Fibroblast of villous mesenchyme (primary cell): ENCODE measurements at places on chromosomes 3 and 15.

DNA sequence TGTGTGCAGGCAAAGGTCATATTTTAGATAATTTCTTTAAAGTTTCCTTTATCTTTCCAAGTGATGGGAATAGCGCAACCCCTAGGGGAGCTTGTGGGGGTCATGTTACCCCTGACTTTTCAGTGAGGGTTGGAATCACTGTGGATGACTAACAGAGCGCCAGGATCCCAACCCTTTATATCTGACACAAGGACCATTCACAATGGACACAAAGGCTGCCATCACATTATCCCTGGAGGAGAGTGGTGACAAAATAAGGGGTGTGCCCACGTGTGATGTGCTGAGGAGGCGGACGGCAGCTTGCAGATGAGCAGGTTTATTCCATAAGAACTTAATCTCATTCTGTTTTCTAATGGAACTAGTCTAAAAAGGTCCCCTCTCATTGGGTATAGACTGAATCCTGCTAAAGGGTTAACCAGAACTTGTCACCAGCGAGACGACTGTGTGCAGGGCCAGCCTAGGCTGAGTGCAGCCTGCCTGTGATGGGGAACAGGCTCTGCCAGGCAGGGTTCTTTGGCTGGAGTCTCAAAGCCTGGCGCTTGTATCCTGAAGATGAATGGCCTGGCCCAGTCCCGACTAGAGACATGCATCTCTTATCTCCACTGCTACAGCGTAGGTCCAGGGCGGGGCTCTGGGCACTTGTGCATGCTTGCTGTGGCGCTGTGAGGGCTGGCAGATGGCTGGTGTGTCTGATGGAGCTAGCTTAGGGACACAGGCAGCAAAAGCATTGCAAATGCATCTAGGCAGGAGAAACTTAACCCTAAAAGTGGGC, 50.2 kb downstream of the CHDH start:
- DNase-seq: no peak

DNA sequence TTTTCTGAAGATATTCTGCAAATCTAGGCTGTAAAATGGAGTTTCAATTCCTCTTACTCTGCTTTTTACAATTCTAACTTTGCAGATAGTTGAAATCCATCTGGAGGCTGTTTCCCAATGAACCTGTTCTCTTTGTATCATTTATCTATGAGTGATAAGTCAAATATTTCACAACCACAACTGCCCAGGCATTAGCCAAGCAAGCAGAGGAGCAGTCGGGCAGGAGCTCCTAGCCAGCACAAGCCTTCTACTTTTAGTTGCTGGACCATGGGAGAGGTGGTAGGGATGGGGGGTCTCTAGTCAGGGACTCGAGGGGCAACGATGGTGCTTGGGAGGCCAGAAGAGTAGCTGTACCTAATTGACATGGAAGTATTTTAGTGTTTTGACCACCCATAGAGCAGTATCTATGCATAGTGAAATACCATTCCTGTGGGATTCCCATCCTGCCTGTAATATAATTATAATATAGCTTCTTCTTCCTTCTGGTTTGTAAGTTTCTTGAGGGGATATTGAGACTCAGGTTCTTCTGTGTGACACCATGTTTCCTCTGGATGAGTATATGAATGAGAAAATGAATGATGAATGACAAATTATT, 353.5 kb upstream of the IL12A start:
- peak; percentile 48 for DNase-seq

DNA sequence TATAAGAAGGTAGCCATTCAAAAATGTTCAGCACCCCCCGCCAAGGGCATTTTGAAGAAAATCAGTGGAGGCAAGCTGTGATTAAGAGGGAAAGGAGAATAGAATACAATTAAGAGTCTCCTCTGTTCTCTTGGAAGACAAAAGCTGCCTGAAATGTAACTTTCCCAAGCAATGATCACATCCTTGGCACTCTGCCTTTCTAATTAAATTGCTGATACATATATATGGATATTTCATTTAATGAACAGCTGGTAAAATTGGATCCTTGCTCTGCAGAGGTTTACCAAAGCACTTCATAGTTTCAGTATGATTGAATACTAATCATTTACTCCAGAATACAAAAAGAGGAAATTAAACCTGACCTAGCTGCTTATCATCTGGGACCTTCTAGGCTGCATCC, 10.4 kb downstream of the COL6A6 start:
- DNase-seq: no peak

DNA sequence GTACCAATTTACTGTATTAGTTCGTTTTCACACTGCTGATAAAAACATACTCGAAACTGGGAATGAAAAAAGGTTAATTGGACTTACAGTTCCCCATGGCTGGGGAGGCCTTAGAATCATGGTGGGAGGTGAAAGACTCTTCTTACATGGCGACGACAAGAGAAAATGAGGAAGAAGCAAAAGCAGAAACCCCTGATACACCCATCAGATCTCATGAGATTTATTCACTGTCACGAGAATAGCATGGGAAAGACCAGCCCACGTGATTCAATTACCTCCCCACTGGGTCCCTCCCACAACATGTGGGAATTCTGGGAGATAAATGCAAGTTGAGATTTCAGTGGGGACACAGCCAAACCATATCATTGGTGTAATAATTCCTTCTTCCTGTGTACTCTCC, 69.6 kb downstream of the C3orf20 start:
- DNase-seq: no peak

- DNase-seq: no peak
These were observed 148.1 kb downstream of the RORA start for GRCh38 chr15:61081027-61081322.

DNA sequence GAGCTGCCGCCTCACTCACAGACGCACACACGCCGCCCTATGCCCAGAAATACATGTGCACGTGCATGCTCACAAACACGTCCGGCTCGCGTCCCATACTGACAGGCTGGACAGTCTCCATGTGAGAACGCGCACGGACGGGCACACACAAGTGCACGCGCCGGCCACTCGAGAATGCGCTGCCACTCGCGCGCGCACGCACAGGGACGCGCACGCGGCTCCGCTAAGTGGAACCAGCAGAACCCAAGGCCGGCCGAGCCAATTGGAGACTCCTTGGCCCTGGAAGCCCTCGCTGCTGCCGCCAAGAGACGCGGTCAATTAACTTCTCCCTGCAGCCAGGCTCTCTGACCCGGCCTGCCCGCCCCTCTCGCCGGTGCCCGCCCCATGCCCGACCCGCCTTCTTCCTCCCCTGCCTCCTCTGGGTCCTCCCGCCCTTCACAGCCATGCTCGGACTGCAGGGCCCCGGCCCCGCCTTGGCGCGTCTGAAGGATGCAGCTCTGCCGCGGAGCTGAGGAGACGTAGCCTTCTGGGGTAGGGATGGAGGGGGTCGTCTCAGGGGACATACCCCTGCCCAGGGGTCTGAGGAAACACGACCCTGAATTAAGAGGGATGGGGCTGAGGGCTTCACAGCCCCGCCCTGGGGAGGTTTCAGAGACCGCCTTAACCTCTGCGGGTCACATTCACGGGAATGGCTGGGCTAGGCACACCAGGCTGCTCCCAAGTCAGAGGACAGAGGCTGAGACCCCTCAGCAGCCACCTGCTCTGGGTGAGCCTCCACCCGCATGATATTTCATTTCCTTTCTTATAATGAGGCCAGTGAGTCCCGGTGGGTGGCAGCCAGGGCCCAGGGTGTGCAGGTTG, 15.0 kb downstream of the PTH1R start:
- peak; percentile 58 for DNase-seq

DNA sequence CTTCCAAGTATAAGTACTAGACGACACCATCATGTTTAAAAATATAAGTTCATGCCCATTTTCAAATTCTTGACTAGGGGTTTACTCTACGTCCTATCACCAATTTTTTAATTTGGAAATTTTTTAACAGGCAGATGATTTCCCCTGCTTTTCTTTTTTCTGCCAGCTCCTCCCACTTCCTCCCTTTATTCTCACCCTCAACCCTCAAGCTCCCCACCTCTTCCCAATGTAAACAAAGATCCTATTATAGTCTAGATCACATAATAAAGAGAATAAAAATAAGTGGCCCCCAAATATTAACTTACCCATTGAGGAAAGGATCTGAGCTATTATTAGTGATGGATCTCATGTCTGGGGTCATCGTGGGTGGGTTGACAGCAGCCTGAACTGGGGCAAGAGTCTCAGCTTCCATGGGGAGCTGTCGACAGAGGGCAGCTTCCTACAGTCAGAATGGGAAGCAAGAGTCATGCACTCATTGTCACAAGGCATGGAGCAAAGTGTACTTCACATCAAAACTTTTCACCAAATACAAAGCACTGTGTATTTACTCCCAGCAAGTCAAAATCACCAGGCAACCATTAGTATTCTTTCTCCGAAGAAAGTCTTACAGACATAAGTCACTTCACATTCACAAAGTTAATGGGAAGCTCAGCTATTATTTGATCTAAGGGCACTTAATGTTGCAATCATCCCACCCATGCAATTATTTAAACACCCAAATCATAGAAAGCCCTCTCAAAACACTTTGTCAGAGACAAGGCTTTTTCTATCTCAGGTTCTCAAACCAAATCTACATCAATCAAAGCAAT, 53.2 kb downstream of the TM4SF4 start:
- peak; percentile 39 for DNase-seq

GRCh38 chr15:63947228-63947627, 99.1 kb downstream of the DAPK2 start:
- DNase-seq: no peak

GRCh38 chr15:74397239-74398068, 30.0 kb upstream of the CYP11A1 start:
- DNase-seq: no peak

GRCh38 chr15:31402003-31402402, 75.4 kb downstream of the KLF13 start:
- no peak for DNase-seq

DNA sequence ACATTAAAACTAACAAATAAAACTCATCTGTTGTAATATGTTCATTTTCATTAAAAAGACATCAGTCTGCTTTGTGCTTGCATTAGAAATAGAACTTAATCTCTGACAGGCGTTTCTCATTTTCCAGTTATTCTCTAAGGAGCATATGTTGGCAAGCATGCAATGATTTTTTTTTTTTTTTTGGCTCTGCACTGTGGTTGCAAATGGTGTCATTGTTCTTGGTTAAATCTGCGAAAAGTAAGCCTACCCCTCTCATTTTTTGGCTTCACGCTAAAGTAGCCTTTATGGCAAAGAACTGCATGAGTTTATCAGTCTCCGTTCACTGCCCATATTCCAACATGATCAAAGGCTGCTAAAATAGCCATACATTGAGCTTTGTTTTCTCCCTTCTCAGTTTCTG, 403.2 kb downstream of the MECOM start:
- DNase-seq: no peak

DNA sequence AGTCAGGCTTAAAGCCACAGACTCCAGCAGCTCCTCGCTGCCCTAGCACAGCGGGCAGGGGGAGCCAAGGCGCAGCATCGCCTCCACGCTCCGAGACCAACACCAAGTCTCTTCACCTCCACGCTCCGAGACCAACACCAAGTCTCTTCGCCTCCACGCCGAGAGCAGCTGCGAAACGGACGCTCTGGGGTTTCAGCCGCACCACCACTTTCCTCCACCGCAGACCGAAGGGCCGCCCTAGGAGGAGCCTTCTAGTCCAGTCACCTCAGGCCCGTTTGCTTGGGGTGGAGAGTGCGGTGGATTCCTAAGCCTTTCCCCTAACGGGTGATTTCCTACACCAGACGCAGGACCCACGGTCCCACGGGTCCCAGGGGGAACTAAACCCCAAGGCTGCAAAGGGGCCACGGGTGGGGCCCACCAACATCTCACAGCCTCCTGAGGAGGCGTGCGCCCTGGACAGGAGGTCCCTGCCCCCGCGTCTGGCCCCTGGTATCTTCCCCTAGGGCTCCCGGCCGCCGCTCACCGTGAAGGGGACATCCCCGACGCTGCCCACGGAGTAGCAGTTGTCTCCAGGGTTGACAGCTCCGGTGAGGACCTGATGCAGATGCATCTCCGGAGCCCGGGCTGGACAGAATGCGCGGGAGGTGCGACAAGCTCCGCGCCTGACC, 501 bp downstream of the DMXL2 start:
- peak; percentile 64 for DNase-seq

DNA sequence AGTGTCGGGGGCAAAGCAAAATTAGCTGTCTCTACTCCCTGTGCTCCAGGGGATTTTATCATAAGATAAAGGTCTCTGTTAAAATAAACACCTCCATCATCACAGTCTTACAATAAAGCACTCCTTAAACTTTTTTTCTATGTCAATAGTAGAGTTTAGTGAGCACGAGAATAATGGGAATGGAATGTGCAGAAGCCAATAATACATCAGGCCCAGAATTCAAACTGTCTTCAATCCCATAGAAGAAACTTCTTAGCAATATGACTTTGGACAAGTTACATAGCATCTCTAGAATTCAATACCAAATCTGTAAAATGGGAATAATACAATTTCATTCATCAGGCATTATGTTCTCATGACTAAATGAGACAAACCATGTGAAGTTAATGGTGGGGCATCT, 49.0 kb upstream of the EPHA3 start:
- no peak for DNase-seq

DNA sequence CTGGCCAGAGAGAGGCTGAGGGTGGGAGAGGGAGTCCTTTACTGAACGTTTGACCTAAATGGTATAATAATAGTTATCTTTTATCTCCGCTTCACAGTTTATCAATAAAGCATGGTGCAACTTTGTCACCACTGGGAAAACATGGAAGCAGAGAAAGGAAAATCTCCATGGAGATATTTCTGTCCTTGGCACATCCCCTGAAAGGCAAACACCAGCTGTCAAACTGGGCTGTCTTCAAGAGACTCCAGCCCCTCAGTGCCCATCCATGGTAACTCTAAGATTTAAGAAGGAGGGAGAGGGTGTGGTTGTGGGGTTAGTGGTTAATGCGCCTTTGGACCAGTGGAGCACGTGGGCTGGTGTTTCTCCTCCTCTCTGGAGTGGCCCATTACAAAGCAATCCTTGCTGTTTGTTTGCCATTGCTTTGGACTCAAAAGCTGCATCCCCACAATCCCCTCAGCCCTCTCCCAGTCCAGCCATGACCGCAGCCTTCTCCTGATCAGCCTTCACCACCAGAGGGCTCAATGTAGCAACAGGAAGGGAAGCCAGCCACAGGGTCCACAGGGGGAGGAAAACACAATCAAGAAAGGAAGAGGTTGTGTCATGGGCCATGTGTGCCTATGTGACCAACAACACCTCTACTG, 38.2 kb upstream of the FAM174B start:
- peak; percentile 35 for DNase-seq

- DNase-seq: no peak
These were observed 168.0 kb downstream of the SHOX2 start for GRCh38 chr3:157938154-157938779.

DNA sequence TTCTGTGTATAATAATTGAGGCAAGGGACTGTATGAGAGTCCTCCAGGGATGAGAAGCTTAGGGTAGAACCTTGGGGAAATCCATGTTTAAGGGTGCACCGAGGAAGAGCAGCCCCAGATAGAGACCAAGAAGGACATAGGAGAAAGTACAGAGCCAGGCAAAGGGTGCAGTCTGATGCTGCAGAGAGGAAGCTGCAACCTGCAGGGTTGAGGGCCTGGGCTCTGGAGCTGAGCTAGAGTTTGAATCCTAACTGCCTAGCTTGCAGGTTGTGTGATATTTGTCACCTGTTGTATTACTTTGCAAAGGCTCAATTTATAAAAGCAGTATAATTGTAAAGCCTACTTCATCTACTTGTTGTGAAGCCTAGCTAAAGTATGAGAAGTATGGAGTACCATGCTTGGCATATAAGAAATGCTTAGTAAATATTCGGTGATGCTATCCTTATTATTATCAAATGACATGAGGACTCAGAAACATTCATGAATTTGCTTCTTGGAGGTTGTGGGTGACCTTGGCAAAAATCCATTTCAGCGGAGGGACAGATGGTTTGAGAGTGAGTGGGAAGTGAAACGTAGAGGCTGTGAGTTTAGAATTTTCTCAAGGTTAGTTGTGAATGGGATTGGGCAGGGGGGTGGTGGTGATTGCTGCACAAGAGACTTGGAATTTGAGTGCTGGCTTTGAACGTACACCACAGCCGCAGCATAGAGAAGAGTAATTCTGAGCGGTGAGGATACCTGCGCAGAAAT, 43.8 kb downstream of the PLCL2 start:
- DNase-seq: no peak
